T-helper 9 cell (primary cell): ENCODE measurements at places on chromosomes 16 and 17.

DNA sequence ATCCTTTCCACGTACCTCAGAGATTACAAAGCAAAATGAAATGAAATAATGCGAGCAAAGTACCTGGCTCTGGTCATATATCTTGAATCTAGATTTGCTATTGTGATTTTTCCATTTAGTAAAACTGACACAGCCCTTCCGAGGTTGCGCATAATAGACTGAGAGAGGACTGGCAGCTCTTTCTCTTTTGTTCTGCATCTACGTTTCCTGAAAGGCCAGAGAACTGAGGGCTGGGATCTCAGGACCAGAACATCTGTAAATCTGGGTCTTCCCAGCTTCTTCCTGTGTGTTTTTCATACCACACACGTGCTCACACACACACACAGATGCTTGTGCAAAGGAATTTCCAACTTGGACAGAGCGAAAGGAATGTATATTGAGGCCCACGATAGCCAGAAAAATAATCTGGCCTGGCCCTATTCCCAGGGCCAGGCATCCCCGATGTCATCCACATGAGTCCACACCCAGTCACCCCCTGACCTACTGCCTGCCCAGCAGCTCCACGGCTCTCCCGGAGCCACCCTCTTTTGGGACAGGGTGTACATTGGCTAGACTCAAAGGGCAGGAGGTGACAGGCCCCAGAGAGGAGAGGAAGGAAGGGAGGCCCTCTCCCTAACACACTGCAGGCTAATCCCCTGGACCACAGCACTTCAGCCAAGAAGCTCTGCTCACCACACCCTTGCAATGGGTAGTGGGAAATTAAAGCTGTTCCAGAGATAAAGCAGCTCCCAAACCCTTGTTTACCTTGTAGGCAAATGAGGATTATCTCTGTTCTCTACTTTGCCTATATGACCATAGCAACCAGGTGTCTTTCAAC lies 41.8 kb downstream of the NOL11 start:
- no peak for DNase-seq

DNA sequence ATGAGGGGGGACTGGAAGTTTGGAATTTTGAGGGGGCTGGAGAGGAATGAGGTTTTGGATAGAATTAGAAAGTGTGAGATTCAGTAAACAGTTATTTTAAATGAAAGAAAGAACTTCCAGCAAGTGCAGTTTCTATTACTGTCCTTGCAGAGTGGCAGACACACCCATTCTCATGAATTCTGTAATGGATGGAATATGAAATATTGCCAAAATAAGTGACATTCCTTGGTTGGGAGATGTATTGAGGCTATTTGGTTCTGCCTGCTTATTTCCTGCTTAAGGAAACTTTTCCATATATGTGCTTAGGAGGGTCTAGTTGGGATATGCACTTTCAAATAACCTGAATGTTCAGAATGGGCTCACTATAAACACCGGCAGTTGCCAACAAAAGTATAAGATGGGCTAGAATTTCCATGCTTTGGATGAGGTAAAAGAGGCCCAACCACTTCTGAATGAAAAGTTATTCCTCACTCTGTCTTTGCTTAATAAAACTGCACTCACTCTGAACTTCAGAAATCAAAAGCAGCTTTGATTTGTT lies 434.4 kb downstream of the CA10 start:
- no peak for DNase-seq

- no peak for DNase-seq
These were observed 270.5 kb upstream of the SDK2 start for GRCh38 chr17:73914536-73915274.

DNA sequence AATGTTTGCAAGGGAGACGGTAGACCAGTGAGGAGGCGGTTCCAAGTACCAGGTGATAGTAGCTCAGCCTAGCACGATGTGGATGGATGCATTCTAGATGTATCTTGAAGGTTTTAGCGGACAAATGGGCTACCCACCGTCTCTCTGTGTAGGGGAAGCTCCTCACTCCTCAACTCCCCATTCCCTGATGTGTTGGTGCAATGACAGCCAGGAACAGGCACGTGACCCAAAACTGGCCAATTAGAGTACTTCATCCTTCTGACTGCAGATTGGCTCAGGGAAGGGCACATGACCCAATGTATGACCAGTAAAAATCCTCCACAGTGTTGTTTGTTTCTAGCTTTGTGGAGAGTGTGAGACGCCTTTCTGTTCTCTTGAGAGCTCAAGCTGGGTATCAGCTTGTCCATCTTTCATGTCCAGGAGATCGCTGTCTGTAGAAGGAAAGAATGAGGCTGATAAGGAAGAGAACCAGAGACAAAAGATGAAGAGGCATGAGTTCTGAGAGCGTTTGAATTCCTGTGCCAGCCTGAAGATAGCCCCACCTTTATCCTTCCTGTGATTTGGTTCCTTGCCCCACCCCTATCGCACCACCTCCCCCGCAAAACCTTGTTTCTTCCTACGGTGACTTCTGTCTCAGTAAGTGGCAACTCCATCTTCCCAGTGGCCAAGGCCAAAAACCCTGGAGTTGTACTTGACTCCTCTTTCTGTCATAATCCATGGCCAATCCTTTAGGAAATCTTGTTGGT lies 2.3 kb upstream of the BORCS6 start:
- DNase-seq, result no peak

- DNase-seq, result no peak
These were observed 661 bp downstream of the RFWD3 start for GRCh38 chr16:74666010-74666421.

- DNase-seq, result no peak
These were observed 27.2 kb downstream of the LLGL2 start for GRCh38 chr17:75552425-75553294.

GRCh38 chr16:51755577-51756355 lies 604.7 kb upstream of the SALL1 start:
- DNase-seq, result no peak

DNA sequence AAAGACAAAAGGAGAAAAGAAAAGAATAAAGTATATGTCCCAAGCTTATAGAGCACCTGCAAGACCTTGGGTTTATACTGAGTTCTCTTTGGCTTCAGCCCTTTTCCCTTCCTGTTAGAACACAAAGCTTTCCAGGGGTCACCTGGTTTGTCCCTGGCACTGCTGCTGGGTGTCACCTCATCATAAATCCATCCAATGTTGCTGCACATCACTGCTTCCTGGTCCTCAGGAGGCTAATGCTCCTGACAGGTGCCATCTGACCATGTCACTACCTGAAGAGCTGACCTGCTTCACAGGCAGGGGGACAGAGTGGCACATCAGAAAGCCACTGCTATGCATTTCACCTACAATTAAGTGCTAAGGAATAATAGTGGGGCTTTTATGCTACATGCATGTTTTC lies 164.6 kb upstream of the ELAC2 start:
- DNase-seq, result no peak

- no peak for DNase-seq
These were observed 397.4 kb downstream of the CA10 start for GRCh38 chr17:51761105-51761504.
